ENCODE measurements at places on chromosomes 3 and 15. TPM values are rescaled to one million over a fixed set of nuclear protein-coding genes. Genes with fewer than 3 reads are reported as not detected.
A peak's percentile ranks its signal among the peaks of the same experiment; 100 is the strongest.

GRCh38 chr3:4906107-4906621 lies 73.1 kb upstream of the BHLHE40 start:
- H3K36me3 ChIP-seq, result no peaks in the 10 kb centered on the region
- H3K27me3 ChIP-seq, result peaks cover 1% of the 10 kb centered on the region
- DNase-seq, result peak; percentile 36
- H3K4me3 ChIP-seq, result no peak overlapping the region
- H3K4me1 ChIP-seq, result no peaks in the 10 kb centered on the region

- no peak overlapping the region for H3K27ac ChIP-seq
- no peak for DNase-seq
- no peaks in the 10 kb centered on the region for H3K4me1 ChIP-seq
- H3K4me3 ChIP-seq, result no peak overlapping the region
- H3K36me3 ChIP-seq, result no peaks in the 10 kb centered on the region
These were observed 78.4 kb downstream of the FSIP1 start for GRCh38 chr15:39704235-39704634.

DNA sequence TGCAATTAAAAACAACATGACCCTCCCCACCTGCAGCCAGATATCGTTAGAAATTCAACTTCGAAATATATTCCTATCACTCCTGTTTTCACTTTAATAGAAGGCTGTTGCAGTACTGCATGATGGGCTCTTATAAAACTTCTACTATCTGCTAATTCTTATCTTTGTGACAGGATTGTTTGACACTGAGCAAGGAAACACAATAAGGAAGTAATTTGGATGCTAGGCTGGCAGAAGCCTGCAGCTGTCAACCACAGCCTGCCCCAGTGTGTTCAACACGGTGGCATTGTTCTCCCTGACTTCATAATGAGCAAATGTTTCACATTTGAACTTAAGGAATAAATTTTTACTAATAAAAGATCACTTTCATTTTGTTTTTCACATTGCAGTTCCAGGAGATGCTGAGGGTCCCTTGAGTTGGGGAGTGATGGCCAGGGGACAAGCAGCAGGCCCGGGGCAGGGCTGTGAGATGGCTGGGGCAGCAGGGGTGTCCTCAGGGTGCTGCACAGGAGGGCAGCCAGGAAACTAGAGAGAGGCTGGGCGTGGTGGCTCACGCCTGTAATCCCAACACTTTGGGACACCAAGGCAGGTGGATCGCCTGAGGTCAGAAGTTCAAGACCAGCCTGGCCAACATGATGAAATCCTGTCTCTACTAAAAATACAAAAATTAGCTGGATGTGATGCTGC lies 64.8 kb upstream of the SEC61A1 start:
- peaks cover 42% of the 10 kb centered on the region for H3K27me3 ChIP-seq
- no peak overlapping the region for H3K4me3 ChIP-seq
- no peak overlapping the region for H3K27ac ChIP-seq
- H3K36me3 ChIP-seq, result no peaks in the 10 kb centered on the region
- no peaks in the 10 kb centered on the region for H3K4me1 ChIP-seq

GRCh38 chr15:40061212-40061901 lies 22.4 kb upstream of the SRP14 start:
- H3K4me1 ChIP-seq, result peaks cover 26% of the 10 kb centered on the region
- no peaks in the 10 kb centered on the region for H3K27me3 ChIP-seq
- DNase-seq, result no peak
- no peak overlapping the region for H3K27ac ChIP-seq
- H3K36me3 ChIP-seq, result no peaks in the 10 kb centered on the region
- no peak overlapping the region for H3K4me3 ChIP-seq

DNA sequence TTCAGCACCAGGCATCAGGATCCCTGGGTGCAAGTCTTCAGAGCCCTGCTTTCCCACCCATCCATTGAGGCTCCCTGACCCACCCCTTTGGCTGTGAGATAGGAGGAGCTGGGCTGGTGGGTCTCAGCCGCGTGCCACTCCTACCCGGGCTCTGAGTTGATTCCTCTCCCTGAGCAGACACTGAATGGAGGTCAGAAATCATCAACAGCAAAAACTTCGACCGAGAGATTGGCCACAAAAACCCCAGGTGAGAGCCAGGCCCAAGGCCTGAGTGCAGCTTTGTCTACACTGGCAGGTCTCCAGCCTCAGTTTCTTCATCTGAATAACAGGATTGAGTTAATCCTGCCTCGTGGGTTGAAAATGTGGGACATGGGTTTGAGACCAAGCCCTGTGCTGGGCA lies 7.8 kb downstream of the TMEM43 start:
- no peak overlapping the region for H3K4me3 ChIP-seq
- no peaks in the 10 kb centered on the region for H3K27me3 ChIP-seq
- no peak for DNase-seq
- H3K36me3 ChIP-seq, result peaks cover 82% of the 10 kb centered on the region
- no peak overlapping the region for H3K27ac ChIP-seq
- H3K4me1 ChIP-seq, result no peaks in the 10 kb centered on the region

- no peaks in the 10 kb centered on the region for H3K36me3 ChIP-seq
- no peak overlapping the region for H3K27ac ChIP-seq
- H3K4me1 ChIP-seq, result no peaks in the 10 kb centered on the region
- H3K4me3 ChIP-seq, result no peak overlapping the region
- H3K27me3 ChIP-seq, result no peaks in the 10 kb centered on the region
These were observed 128.5 kb downstream of the MYRIP start for GRCh38 chr3:39937874-39938273.

DNA sequence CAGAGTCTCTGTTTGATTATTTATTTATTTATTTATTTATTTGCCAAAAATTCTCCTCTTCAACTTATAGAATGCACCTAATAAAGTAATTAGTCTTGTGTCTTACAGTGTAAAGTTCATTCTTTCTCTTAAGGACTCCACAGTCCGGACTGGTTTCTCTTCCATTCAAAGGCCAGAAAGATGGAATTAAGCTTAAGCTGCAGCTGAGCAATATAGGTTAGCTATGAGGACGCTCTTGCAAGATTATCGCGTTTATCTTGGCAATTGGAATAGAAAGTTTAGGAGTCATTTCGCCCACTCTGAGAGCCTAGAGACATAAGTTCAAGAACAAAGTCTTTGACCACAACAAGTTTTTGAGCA lies 15.0 kb downstream of the TAGLN3 start:
- H3K27me3 ChIP-seq, result no peaks in the 10 kb centered on the region
- H3K36me3 ChIP-seq, result no peaks in the 10 kb centered on the region
- DNase-seq, result no peak
- H3K4me1 ChIP-seq, result peaks cover 7% of the 10 kb centered on the region

DNA sequence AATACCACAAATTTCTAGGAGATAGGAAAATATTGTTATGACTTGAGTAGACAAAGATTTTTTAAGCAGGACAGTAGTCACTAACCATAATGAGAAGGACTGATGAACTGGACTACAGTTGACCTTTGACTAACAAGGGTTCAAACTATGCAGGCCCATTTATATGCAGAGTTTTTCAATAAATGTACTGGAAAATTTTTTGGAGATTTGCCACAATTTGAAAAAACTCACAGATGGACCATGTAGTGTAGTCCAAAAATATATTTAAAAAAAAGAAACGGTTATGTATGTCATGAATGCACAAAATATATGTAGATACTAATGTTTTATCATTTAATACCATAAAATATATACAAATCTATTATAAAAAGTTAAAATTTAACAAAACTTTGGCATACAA lies 151.8 kb downstream of the LRRN1 start:
- no peak overlapping the region for H3K4me3 ChIP-seq
- H3K27ac ChIP-seq, result no peak overlapping the region
- H3K36me3 ChIP-seq, result no peaks in the 10 kb centered on the region
- H3K27me3 ChIP-seq, result no peaks in the 10 kb centered on the region

- peak overlapping the region; percentile 71 for H3K4me3 ChIP-seq
- H3K27ac ChIP-seq, result peak overlapping the region; percentile 61
- peaks cover 2% of the 10 kb centered on the region for H3K36me3 ChIP-seq
- H3K27me3 ChIP-seq, result no peaks in the 10 kb centered on the region
- H3K4me1 ChIP-seq, result 0 out of 2 replicates have a peak, but pooled peaks cover 1% of the 10 kb centered on the region
These were observed 593 bp downstream of the CIAO2A start for GRCh38 chr15:64092864-64093626.

DNA sequence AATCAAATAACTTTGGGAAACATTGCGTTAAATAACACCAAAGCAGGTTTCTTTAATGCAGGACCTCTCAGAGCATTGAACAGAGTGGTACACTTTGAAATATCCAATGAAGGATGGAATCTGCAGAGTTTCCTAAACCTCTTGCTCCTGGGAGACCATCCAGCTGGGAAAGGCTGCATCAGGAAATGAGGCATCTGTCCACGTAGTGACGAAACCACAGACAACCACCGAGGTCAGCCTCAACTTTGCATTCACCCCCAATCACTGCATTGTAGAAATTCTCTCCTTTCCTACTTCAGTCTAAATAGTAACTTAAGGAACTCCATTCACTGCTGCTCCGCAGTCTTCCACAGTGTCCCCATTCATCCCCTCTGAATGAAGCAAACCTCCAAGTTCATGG lies 41.5 kb upstream of the CDV3 start:
- no peaks in the 10 kb centered on the region for H3K36me3 ChIP-seq
- H3K4me1 ChIP-seq, result peaks cover 29% of the 10 kb centered on the region
- no peak overlapping the region for H3K4me3 ChIP-seq
- peak overlapping the region; percentile 94 for H3K27ac ChIP-seq

DNA sequence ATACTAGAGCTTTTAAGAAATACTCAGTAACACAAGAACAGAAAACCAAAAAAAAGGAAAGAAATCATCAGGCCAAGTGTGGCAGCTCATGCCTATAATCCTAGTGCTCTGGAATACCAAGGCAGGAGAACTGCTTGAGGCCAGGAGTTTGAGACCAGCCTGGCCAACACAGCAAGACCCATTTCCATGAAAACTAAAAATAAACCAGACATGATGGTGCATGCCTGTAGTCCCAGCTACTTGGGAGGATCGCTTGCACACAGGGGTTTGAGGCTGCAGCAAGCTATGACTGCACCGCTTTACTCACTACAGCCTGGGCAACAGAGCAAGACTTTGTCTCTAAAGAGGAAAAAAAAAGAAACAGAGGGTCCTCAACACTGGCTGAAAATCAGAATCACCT lies 18.2 kb downstream of the TASOR start:
- no peak overlapping the region for H3K27ac ChIP-seq
- H3K36me3 ChIP-seq, result peaks cover 47% of the 10 kb centered on the region
- no peak for DNase-seq

- no peak for DNase-seq
- H3K27ac ChIP-seq, result no peak overlapping the region
- no peaks in the 10 kb centered on the region for H3K36me3 ChIP-seq
These were observed 445.7 kb upstream of the BCHE start for GRCh38 chr3:166282931-166283330.

- H3K4me1 ChIP-seq, result no peaks in the 10 kb centered on the region
- H3K27ac ChIP-seq, result no peak overlapping the region
- H3K36me3 ChIP-seq, result no peaks in the 10 kb centered on the region
- DNase-seq, result no peak
- H3K27me3 ChIP-seq, result no peaks in the 10 kb centered on the region
- no peak overlapping the region for H3K4me3 ChIP-seq
These were observed 4.3 kb upstream of the RBP2 start for GRCh38 chr3:139480585-139480984.

- no peaks in the 10 kb centered on the region for H3K36me3 ChIP-seq
- no peak overlapping the region for H3K27ac ChIP-seq
- H3K4me3 ChIP-seq, result no peak overlapping the region
- H3K4me1 ChIP-seq, result no peaks in the 10 kb centered on the region
These were observed 110.2 kb upstream of the UMPS start for GRCh38 chr3:124619887-124620599.

GRCh38 chr3:62874711-62875557 lies at the start of gene CADPS:
Gene CADPS, minus strand, starts transcription at chr3:62875416. Its CDS starts 387 bp downstream, at chr3:62875029.
- H3K4me3 ChIP-seq, result no peak within 1 kb of the TSS
- no peaks in the 10 kb centered on the region for H3K36me3 ChIP-seq
- no peak for DNase-seq
- H3K4me1 ChIP-seq, result no peaks in the 10 kb centered on the region

DNA sequence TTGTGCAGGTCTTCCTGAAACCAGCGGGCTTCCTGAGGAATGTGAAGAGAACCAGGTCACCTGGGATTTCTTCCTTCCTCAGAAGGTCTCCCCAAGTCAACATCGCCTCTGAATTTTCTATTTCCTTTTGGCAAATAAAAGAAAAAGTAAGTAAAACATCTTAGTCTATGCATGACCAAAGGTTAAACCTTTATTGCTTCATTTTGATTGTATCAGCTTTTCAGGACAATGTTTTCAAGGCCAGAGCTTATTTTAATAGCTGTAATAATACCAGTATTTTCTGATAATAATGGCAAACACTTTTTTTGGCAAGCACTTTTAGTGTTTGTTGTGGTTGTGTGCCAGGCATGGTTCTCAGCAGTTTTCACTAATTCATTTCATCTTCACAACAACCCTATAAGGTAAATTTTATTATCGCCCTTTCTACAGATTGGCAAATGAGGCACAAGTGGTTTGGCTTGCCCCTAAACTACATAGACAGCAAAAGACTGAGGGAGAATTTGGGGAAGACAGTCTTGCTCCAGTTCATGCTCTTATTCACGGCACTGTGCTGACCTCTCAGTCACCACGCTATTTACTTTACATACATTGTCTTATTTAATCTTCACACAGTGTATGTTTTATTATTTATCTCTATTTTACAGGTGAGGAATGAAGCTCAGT lies 110.4 kb downstream of the RPL22L1 start:
- H3K4me3 ChIP-seq, result no peak overlapping the region
- H3K27ac ChIP-seq, result no peak overlapping the region
- DNase-seq, result no peak
- H3K4me1 ChIP-seq, result peaks cover 16% of the 10 kb centered on the region

- H3K27ac ChIP-seq, result no peak overlapping the region
- H3K36me3 ChIP-seq, result no peaks in the 10 kb centered on the region
- no peak for DNase-seq
- H3K27me3 ChIP-seq, result peaks cover 13% of the 10 kb centered on the region
- H3K4me3 ChIP-seq, result no peak overlapping the region
These were observed 21.7 kb downstream of the SLC6A1 start for GRCh38 chr3:11014253-11014652.

- no peak for DNase-seq
- no peak overlapping the region for H3K27ac ChIP-seq
- H3K36me3 ChIP-seq, result no peaks in the 10 kb centered on the region
These were observed 703.0 kb downstream of the PLOD2 start for GRCh38 chr3:145457825-145458552.

DNA sequence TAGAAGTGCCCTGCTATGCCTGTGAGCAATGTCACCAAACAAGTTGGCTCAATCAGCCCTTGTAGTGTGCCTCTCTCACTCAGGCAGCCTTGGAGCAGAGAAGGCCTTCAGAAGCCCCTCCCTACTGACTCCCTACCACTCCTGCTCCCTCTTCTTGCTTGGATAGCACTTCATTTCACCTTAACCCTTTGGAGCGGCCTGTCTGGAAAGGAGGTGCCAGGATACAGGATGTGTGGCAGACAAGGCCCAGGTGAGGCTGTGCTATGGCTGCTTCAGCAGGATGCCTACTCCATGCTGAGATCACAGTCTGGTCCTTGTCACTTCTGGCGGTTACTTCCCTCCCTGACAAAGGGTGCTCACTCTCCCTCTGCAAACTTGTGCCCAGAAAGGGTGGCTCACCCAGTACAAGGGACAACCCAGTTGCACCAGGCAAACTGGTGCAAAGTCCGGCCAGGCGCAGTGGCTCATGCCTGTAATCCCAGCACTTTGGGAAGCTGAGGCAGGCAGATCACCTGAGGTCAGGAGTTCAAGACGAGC lies 1.1 kb downstream of the MON1A start:
- no peak overlapping the region for H3K27ac ChIP-seq
- H3K36me3 ChIP-seq, result no peaks in the 10 kb centered on the region
- peaks cover 8% of the 10 kb centered on the region for H3K4me1 ChIP-seq
- H3K27me3 ChIP-seq, result no peaks in the 10 kb centered on the region
- no peak for DNase-seq

GRCh38 chr3:121637922-121638321 lies 22.8 kb downstream of the HCLS1 start:
- H3K27me3 ChIP-seq, result peaks cover 9% of the 10 kb centered on the region
- DNase-seq, result no peak
- no peak overlapping the region for H3K4me3 ChIP-seq
- H3K4me1 ChIP-seq, result no peaks in the 10 kb centered on the region
- no peaks in the 10 kb centered on the region for H3K36me3 ChIP-seq

UROC1 gene
- total RNA-seq, result not detected

KCNH8 gene
- not detected for total RNA-seq

SACM1L gene
- total RNA-seq, result 44.2 TPM

LTF gene
- total RNA-seq, result not detected

CPLX3 gene
- not detected for total RNA-seq
